Activated CD4-positive, CD25-positive, alpha-beta regulatory T cell (primary cell): ENCODE measurements at places on chromosomes 12 and 14.

DNA sequence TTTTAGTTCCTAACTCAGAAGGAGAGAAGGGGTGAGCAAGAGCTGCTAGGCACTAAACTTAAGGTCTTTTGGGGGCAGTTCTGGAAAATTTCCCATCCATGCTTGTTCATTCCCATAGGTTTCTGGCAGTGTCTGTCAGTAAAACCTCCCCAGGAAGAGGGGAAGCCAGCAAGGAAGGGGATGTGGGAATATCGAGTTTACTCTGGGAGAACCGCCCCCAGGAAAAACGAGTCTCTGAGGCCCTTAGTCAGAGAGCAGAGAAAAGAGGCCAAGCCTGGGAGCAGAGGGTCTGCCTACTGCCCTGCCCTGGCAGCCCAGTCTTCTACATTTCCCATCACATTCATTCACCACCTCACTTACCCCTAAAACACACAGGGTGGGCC, 55.9 kb downstream of the TMCC3 start:
- no peak for DNase-seq

DNA sequence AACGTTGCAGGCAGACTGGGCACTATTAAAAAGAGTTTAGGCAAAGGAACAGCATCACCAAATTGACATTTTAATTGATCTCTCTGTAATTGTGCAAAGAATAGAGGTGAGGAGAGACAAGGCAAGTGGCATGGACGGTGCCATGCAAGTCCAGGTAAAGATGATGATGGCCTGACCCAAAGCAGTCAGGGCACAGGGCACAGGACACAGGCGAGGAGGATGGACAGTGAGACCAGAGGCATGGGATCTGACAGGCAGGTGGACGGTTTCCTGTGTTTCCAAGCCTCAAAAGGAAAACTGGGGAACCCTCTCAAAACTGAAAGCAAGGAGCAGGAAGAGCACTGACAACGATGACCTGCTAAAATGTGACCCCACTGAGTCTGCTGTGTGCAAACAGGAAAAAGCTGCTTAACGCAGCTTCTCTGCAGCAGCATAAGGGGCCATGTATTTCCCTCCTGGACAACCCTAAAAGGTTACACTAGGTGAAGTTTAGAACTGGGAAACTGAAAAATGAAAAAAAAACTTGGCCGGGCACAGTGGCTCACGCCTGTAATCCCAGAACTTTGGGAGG, 50.9 kb downstream of the CLIP1 start:
- no peak for DNase-seq

- DNase-seq, result no peak
Observed at GRCh38 chr14:20428010-20428365, 8.0 kb downstream of the KLHL33 start.

- no peak for DNase-seq
Observed at GRCh38 chr12:53201639-53202038, 5.4 kb downstream of the ITGB7 start.

DNA sequence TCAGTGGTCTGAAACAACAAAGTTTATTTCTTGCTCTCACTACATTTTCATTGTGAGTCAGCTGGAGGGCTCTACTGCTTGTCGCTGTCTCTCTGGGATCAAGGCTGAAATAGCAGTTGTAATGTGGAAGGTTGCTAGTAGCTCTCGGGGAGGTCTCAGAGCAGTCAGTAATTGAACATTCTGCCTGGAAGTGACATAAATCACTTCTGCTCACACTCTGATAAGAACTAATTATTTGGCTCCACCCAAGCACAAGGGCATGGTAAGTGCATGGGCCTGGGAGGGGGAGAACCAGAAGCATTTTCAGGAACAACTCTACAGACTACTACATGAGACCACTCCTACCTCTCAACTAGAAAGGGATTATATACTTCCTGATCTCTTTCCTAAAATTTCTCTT, 128.2 kb downstream of the TMEM117 start:
- no peak for DNase-seq

GRCh38 chr12:880656-881055, 68.8 kb downstream of the RAD52 start:
- no peak for DNase-seq
